ENCODE measurements at places on chromosomes 12 and 14.

- no peak for DNase-seq
Observed at GRCh38 chr14:22407033-22407432, 182.0 kb downstream of the DAD1 start.

- no peak for DNase-seq
Observed at GRCh38 chr12:10967409-10967808, 19.3 kb downstream of the TAS2R50 start.

- no peak for DNase-seq
Observed at GRCh38 chr14:61766151-61766550, 3.9 kb downstream of the SNAPC1 start.

- no peak for DNase-seq
Observed at GRCh38 chr14:90603841-90604240, 207.0 kb downstream of the CALM1 start.

GRCh38 chr14:34363733-34364134, 98.3 kb downstream of the SPTSSA start:
- no peak for DNase-seq
